ENCODE measurements at places on chromosomes 7 and 10. TPM values are rescaled to one million over a fixed set of nuclear protein-coding genes. Genes with fewer than 3 reads are reported as not detected.

- DNase-seq: no peak
Measured at GRCh38 chr7:131249003-131249402, 78.7 kb upstream of the MKLN1 start.

- no peak for DNase-seq
Measured at GRCh38 chr10:15588635-15589508, 130.8 kb downstream of the ITGA8 start.

- no peak for DNase-seq
Measured at GRCh38 chr7:131231381-131232220, 96.1 kb upstream of the MKLN1 start.

DNA sequence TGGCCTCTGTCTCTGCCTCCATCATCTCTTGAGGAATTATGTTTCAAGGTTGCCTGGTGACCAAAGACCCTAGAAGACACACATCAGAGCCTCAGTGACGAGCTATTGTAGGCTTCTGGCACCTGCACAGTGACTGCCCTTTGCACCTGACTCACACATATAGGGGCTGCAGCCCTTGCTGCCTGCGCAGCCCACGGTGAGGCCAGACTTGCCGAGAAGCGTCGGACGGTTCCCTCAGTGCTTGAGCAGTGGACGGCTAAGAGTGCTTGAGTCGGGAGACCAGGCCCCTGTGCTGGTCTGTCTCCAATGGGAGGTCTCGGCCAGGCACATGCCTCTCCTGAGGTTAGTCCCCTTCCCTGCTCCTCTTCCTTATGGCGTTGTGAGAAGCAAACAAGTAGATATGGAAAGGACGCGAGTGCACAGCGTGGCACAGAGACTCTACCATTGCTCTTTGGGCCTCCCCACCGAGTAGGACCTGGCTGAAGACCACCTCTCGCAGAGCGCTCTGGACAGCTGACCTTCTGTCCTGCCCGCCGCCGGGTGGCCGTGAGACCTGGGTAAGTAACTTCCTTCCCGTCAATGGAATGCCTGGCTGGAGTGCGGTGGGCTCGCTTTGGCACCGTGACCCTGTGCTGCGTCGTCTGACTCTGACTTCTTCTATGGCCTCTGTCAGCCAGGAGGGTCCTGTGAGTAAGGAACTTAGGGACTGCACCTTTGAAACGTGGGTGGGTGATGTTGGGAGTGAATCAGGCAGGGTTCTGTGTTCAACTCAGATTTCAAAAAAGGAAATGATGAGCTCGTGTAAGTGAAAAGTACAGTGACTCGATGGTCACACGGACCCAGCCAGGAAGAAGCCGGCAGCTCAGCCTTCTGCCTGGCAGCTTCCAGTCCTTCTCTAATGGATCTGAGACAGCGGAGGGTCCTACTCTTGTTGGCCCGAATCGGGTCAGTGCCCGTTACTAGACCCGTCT lies 33.7 kb downstream of the ZNF775 start:
- no peak for DNase-seq

DNA sequence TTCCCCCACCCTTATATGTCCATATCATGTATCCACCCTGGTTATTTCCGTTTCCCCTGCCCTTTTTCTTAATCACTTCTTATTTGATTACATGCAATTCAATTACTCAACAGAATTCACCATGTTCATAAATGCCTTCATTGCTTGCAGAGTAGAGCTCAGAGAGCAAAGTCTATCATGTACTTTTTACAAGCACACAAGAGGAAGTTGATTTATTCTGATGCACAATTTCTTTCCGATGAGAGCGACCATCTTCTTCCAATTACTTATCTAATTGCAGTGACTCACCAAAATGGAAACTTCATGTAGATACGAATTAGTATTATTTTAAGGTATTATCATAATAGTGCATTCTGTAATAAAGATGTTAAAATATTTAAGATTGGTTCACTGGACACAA lies 430.5 kb upstream of the KLF6 start:
- no peak for DNase-seq

Gene SDHAF3
- 4.0 TPM for total RNA-seq
